ENCODE measurements at places on chromosomes 13 and 19.

- DNase-seq: peak; percentile 66
These were observed 31.2 kb downstream of the NLRP12 start for GRCh38 chr19:53792721-53793433.

DNA sequence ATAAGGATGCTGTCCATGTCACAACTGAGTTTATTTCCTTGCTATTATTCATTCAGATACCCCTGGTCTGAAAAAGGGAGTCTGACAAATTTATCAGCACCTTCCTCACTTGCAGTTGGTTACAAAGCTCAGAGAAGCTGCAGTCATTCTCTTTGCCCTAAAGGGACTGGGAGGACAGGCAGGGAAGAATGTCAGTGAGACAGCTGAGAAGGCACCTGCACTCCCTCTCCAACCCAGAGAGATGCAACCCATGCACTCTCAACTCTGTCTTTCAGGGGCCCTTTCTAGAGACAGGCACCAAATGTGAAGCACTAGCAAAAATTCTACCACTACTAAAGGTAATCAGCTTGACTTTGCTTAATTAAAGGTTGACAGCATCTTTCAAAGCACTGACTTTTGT, 83.3 kb downstream of the CRYL1 start:
- DNase-seq: no peak

GRCh38 chr19:49614096-49614833, 23.3 kb downstream of the PRR12 start:
- no peak for DNase-seq

GRCh38 chr13:36275190-36276002, 22.2 kb downstream of the CCDC169 start:
- DNase-seq: no peak

- no peak for DNase-seq
These were observed 27.4 kb downstream of the CD177 start for GRCh38 chr19:43380771-43381386.

GRCh38 chr13:105414639-105415038, 1120.8 kb downstream of the EFNB2 start:
- DNase-seq: no peak

DNA sequence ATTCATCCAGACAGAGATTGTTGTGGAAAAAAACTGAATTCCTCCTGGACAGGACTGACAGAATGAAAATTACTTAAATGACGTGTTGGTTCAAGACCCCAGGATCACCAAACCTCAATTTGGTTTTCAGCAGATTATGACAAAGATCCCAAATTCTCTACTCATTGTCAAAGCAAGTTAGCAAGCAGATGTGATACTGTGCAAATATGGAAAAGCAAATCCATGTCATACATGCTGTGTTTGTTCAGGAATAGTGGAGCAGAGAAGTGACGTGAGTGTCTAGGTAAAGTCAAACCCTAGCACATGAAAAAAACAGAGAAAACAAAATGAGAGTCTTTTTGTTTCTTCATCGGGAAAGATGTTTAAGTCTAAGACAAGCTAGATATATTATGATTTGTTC, 169.2 kb upstream of the NBEA start:
- no peak for DNase-seq

DNA sequence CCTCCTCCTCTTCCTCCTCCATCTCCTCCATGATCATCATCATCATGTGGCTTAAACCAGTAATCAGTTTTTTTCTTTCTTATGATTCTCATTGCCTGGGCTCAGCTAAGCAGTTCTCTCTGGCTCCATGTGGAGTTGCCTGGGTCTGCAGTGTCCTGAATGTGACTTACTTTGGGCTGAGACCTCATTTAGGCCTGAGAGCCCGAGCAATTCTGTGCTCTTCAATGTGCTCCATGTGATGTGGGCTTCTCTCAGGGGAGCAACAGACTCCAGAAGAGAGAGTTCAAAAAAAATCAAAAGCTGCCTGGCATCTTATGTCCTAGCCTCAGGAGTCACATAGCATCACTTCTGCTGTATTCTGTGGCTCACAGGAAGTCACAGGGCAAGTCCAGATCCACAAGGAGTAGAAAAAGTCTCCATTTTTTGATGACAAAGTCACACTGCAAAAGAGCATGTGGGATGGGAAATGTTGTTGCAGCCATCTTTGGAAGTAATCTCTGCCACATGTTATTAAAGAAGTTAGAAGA, 128.7 kb downstream of the MAB21L1 start:
- DNase-seq: no peak

DNA sequence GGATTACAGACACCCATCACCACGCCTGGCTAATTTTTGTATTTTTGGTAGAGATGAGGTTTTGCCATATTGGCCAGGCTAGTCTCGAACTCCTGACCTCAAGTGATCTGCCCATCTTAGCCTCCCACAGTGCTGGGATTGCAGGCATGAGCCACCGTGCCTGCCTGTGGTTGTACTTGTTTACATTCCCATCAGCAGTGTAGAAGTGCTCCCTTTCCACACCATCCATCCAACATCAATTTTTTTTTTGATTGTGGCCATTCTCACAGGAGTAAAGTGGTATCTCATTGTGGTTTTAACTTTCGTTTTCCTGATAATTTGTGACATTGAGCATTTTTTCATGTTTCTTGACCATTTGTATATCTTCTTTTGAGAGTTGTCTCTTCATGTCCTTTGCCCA, 1019.4 kb upstream of the SLC10A2 start:
- DNase-seq: no peak

DNA sequence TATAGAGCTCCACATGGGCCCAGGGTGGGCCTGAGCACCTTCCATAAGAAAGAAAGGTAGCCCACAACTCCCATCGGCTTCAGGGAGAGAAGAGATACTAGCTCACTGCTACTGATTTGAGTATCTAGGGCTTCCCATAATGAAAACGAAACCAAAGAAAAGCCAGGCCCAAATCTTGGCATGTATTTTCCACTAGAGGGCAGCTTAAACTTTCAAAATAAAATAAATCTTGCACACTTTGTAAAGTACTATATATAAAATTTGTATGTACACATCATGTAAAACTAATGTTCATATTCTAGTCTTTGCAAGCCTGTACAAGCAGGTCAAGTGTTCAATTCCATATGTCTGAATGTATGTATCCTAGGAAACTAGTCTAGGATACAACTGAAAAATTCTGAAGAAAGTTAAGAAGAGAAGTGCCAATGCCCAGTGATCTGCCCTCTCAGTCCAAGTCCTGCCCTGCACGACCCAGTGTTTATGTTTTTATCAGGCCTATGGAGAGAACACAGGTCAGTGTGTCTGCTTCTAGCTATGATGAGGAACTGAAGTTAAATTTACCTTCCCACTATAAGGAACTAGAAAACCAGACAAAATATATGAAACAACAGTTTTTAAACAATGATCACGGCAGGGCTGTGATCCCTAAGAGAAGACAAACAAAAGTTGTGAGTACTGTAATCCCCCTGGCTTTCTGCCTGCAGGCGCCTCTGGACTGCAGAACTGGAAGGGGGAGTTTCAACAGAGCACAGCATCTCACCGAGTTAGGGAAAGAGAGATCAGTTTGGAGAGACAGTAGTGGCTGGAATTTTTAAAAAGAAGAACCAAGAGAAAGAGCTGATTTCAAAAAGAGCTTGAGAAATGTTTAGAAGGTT, 475.7 kb downstream of the UQCRFS1 start:
- DNase-seq: no peak

DNA sequence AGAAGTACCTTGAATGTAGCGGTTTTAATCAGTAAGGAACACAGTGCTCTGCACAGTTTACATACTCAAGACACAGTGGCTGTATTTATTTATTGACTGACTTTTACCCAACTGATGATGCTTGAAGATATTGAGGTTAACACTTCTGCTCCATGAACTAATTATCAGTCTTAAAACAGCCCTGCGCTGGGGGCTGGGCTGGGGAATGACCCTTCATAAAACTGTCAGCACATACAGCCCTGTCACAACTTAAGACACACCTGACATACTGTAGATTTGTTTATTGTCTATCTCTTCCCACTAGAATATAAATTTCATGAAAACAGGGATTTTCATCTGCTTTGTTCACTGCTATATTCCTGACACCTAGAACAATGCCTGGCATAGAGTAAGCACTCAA, 10.8 kb downstream of the NEK5 start:
- no peak for DNase-seq

DNA sequence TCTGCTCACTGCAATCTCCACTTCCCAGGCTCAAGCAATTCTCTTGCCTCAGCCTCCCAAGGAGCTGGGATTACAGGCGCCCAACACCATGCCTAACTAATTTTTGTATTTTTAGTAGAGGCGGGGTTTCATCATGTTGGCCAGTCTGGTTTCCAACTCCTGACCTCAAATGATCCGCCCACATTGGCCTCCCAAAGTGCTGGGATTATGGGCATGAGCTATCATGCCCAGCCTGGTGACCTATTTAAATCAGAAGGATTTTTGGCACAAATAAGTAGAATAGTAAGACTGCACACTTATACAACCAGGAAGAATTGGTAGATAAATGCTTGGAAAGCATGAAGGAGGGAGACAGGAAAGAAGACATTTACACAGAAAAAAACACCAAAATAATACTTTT, 53.4 kb upstream of the AKAP11 start:
- DNase-seq: no peak

Data from stimulated activated CD4-positive, alpha-beta T cell treated with anti-CD3 and anti-CD28 coated beads, TNF-alpha, amount 100 ng/mL, for 48 hours (primary cell).